Omental fat pad (tissue), 4 donors: ENCODE measurements at places on chromosomes 7 and 10. TPM values are rescaled to one million over a fixed set of nuclear protein-coding genes. Genes with fewer than 3 reads are reported as not detected.

- DNase-seq, result no peak
Measured at GRCh38 chr7:64638822-64639221, 27.1 kb upstream of the ZNF107 start.

GRCh38 chr10:101760510-101760909 is 15.4 kb downstream of the FGF8 start:
- no peak for DNase-seq

DNA sequence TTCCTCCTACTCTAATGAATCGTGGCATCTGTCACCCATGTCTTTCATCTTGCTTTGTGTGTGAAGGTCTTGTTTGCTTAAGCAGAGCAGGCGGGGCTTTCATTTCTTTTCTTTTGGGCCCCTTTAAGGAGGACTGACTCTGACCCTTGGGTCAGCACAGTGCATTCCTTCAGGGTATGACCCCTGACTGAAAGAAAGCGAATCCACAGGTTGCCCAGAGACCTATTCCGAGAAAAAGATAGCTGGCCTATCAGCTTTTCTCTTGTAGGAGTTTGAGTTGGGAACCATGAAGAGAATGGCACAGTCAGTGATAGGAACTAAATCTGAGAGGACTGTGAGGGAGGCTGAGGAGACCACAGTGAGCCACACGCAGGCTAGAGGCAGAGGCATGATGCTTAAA is 193.2 kb upstream of the CDCA7L start:
- DNase-seq, result no peak

GRCh38 chr10:113115556-113115955 is 165.5 kb downstream of the TCF7L2 start:
- DNase-seq, result no peak

- no peak for DNase-seq
Measured at GRCh38 chr10:47176206-47176902, 123.6 kb upstream of the GDF10 start.

DNA sequence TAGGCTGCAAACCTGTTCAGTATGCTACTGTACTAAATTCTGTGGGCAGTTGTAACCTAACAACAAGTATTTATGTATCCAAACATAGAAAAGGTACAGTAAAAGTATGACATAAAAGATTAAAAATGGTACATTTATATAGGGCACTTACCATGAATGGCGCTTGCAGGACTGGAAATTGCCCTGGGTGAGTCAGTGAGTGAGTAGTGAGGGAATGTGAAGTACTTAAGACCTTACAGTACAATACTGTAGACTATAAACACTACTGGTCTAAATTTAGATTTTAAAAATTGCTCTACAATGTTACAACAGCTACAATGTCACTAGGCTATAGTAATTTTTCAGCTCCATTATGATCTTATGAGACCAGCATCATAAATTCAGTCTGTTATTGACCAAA is 146.0 kb upstream of the GNAI1 start:
- no peak for DNase-seq

GRCh38 chr7:129055861-129056464 is 1.1 kb upstream of the TNPO3 start:
- DNase-seq, result no peak

DNA sequence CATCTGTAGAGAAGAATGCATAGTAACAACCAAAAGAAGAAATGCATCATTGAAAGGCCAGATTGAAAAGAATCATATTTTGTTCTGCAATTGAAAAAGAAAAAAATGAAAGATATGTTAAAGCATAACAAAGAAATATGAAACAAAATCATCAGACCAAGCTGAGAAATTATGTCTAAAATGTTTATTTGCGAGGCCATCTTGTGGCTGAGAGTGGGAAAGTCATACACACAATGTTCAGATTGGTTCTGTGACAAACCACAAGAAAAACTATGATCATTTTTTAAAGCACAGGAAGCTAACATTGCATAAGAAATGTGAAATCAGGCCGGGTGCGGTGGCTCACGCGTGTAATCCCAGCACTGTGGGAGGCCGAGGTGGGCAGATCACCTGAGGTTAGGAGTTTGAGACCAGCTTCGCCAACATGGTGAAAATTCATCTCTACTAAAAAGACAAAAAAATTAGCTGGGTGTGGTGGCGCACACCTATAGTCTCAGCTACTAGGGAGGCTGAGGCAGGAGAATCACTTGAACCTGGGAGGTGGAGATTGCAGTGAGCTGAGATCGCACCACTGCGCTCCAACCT is 36.6 kb downstream of the ABCB5 start:
- no peak for DNase-seq

GRCh38 chr7:50142425-50143017 is 49.5 kb upstream of the ZPBP start:
- no peak for DNase-seq

GRCh38 chr7:4800487-4800886 is 25.1 kb downstream of the AP5Z1 start:
- no peak for DNase-seq

GRCh38 chr7:123604739-123605138 is 3.1 kb downstream of the ASB15 start:
- no peak for DNase-seq

GRCh38 chr7:127667017-127667670 is 15.2 kb downstream of the SND1 start:
- no peak for DNase-seq

GRCh38 chr7:55590517-55591281 is 18.4 kb upstream of the VOPP1 start:
- DNase-seq, result no peak

DNA sequence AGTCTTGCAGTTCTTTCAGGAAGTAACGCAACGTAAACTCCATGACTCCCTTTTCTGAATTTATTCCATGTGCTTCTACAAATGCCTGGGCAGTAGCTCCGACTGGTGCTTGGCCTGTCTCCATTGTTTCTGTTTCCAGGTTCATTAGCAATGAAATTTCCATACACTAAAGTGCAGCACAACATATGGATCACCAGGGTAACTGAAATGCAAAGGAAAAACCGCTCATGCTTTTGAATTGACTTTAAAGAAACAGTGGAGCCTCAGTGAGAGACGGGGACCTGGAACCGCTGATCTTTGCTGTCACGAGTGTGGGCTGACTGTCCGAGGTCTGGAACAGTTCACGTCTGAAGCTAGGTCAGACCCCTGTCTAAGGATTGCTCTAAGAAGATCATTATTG is 126.5 kb upstream of the IGFBP3 start:
- DNase-seq, result no peak

DNA sequence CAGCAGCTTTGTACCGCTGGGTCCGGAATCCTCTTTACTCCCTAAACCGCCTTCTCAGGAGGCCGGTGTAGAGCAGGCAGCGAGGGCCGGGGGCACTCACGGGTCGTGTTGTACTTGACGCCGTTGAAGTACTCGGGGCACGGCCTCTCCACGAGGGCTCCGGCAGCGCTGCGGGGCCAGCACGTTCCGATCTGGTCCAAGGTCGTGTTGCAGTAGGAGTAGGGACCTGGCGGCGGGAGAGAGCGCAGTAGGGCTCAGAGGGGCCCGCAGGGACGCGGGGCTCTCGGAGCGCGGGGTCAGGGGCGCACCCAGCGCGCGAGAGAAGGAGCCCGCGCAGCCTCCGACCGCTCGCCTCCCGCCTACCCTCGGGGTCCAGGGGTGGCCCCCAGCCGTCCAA is 443 bp downstream of the CRHR2 start:
- DNase-seq, result no peak

DNA sequence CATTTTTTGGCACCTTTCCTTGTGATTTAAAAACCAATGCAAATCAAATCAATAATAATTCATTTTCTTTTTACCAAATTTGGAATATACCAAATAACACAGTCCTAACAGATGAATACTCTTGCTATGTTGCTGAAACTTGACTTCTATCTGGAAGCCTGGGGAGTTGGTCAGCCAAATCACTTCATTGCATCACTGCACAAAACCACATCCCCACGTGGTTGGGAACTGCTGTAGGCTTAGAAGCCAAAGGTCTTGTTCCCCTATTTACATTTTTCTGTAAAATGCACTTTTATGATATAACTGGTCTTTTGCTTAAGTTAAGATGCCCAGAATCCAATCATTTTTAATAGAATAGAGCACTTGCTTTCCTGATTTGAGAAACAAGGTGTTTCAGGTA is 15.2 kb downstream of the GPR85 start:
- no peak for DNase-seq

GRCh38 chr7:138970952-138971351 is 10.2 kb downstream of the KIAA1549 start:
- DNase-seq, result no peak

DNA sequence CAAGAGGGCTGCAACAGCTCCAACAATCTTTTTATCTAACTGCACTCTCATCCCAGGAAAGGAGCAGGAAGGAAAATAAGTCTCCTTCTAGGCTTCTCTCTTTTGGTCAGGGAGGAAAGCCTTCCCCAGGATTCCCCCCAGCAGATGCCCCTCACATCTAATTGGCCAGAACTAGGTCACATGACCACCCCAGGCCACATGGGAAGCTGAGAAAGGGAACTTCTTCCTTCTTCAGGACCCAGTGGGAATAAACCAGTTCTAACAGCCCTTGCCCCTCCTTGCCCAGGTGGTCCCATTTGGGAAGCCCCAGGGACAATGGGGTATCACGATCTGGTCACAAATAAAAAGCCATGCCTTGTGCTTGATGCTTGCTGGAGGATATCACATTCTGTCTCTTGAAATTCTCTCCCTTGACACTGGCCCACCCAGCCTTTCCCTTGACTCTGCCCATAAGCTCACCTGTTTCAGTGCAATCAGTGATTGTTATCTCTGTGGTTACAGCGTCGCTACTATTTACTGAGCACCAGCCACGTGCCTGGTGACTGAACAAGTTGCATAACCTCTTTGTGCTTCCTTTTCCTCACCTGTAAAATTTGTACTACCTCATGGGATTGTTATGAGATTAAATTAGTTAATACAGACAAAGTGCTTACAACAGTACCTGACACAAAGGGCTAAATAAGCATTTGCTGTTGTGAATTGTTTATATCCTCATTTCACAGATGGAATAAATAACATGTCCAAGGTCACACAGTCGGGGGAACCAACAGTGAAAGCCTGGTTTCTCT is 9.0 kb upstream of the TACR2 start:
- no peak for DNase-seq

DNA sequence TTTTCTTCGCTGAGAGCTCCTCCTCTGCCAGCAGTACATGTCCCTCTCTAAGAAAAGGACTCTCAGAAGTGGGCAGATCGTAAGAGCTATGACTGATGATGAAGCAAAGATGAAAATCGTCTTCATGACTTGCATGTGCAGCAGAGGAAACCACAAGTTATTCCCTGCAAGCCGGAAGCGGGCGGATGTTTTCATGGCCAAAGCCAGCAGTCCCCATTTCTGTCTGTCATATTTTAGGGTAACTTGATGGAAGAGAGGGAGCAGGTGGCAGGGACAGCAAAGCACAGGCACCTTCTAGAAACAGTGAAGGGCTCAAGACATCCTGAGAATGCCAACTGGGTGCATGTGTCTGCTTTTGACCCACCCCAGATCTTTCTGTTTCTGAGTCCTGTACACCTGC is 19.9 kb downstream of the KLF6 start:
- DNase-seq, result no peak

DNA sequence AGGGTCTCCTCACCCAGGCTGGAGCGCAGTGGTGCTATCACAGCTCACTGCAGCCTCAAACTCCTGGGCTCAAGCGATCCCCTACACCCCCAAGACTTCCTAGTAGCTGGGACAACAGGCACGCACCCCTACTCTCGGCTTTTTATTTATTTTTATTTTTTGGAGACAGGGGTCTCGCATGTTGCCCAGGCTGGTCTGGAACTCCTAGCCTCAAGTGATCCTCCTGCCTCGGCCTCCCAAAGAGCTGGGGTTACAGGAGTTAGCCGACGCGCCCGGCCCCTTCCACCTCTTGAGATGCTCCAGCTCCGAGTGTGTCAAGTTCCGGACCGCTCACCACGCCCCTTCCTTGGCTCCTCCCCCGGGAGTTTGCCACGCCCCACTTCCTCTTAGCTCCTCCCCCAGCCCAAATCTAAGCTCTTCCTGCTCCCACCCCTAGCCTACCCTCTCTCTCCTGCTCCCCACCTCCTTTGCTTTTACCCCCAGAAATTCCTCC is 6.3 kb downstream of the NAT16 start:
- DNase-seq, result no peak

DNA sequence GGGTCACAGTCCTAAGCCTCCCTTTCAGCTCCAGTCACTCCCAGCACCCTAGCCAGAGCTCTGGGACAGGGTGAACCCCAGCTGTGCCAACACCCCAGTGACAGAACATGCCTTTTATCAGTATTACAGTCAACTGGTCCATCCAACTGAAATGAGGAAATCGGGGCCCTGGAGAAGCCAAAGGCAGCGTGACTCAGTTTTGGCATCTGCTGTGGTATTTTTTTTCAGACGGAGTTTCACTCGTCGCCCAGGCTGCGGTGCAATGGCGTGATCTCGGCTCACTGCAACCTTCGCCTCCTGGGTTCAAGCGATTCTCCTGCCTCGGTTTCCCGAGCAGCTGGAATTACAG is 3.4 kb upstream of the CLDN15 start:
- DNase-seq, result no peak

Gene MYL10
- not detected for total RNA-seq

Gene FAM180A
- 1.9 TPM for total RNA-seq

Gene FLNC
- 140 TPM for total RNA-seq

Gene A1CF
- not detected for total RNA-seq

Gene WASHC2A
- 28.0 TPM for total RNA-seq

Gene NANOS1
- 18.5 TPM for total RNA-seq

Gene MNX1
- total RNA-seq, result not detected

Gene ANAPC16
- 52.2 TPM for total RNA-seq

Gene ARHGEF35
- total RNA-seq, result 3.8 TPM

Gene CXCL12
- total RNA-seq, result 277 TPM

Gene H2BK1
- total RNA-seq, result not detected

Gene PBLD
- 6.6 TPM for total RNA-seq

Gene OR2A42
- not detected for total RNA-seq

Gene SPAM1
- not detected for total RNA-seq
